Substantia nigra (tissue), 51 donors: ENCODE measurements at places on chromosomes 3 and 15.
A peak's percentile ranks its signal among the peaks of the same experiment; 100 is the strongest.

- peak; percentile 68 for DNase-seq
These were observed 39.3 kb upstream of the PPP4R2 start for GRCh38 chr3:72957297-72957696.

DNA sequence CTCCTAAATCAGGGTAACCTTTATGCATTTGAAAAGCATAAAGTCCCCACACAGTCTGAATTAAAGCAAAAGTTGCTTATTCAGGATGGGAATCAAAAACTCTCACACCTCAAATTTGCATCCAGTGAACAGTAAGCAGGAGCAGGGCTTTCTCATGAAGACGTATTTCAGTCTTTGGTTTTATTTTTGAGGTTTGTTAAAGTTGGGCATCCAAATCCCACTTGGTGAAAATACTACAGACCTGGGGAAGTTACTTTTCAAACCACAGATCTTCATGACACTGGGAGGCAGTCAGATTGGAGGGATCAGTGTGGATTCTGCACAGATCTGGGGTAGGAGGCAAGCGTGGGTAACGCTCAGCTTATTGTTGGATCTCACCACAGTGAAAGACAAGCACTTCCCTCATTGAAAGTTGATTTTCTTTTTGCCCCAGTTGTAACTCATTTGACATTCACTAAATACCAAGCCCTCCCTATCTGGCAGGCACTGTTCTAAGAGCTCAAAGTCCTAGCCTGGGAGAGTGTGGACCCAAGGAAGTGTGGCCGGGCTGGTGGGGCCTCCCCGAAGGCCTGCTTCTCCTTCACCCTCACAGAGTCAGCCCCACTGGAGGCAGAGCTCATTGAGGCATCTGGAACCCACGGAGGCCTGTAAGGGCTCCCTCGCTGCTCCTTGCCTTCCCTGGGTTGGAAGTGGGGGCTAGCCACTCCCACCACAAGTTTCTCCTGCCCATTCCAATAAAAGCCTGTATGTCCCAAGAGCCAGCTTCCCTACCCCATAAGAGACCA is 783 bp upstream of the ISG20 start:
- no peak for DNase-seq

DNA sequence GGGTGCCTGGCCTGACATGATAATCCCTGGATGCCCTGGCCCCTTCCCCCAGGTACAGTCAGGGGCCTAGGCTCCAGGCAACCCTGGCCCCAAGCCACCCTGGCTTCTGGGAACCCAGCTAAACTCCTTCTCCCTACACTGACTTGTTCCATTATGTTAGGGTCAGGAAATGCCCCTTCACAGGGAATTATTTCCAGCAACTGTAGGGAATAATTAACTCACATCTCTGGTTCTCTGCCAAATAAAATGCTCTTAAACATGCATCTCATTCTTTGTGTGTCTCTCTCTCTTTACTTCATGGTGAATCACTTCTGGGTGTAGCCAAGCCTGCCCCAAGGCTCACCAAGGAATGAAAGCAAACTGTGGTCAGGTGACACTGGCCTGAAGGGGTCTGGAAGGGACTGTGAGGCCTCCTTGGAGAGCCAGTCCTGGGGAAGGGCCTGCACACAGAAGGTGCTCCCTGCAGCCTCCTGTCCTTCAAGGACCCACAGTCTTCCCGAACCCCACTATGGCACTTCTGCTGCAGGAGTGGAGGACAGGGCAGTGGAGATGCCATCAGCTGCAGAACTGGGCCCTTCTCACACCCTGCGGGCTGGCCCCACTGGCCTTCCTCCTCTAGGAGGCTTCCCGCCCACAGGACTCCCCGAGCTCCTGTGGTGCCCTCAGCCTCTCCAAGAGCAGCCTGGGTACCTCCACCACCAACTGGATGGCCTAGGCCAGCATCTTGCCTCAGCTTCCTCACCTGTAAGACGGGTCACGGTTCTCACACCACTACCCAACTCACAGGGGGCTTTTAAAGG is 17.6 kb downstream of the TKT start:
- no peak for DNase-seq

- DNase-seq, result no peak
These were observed 204.7 kb upstream of the GAP43 start for GRCh38 chr3:115418583-115418982.

GRCh38 chr15:69134791-69135190 is 25.6 kb upstream of the GLCE start:
- DNase-seq, result no peak

- DNase-seq, result no peak
These were observed 48.5 kb downstream of the TJP1 start for GRCh38 chr15:29773816-29774215.

- no peak for DNase-seq
These were observed 51.0 kb upstream of the MYZAP start for GRCh38 chr15:57540736-57541135.

DNA sequence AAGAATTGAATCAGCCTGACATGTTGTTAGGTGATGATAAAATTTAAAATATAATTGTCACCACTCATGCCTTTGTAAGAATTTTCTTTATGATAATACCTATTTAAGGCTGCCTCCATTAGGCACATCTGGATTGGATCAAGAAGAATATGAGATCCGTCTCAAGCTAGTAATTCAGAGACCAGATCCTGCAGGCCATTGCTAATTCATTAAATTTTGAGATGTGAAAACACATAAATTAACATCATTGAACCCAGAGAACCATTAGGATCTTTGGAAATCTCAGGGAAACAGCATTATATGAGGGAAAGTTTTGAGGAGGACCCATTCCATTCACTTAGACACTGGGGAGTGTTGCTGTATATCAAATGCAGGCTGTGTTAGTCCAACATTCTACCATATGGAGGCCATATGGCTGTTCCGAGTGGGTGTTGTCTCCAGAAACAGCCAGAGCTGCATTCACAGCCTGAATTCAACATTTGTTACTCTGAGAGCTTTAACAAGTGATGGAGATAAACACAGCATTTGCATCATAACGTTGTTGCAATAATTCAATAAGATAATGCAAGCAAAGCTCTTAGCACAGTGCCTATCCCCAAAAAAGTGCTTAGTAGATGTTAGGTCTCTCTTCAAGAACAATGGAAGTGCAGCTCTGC is 67.4 kb downstream of the DTWD1 start:
- DNase-seq, result no peak

- DNase-seq, result no peak
These were observed 94.6 kb downstream of the ZPLD1 start for GRCh38 chr3:102529452-102529851.

DNA sequence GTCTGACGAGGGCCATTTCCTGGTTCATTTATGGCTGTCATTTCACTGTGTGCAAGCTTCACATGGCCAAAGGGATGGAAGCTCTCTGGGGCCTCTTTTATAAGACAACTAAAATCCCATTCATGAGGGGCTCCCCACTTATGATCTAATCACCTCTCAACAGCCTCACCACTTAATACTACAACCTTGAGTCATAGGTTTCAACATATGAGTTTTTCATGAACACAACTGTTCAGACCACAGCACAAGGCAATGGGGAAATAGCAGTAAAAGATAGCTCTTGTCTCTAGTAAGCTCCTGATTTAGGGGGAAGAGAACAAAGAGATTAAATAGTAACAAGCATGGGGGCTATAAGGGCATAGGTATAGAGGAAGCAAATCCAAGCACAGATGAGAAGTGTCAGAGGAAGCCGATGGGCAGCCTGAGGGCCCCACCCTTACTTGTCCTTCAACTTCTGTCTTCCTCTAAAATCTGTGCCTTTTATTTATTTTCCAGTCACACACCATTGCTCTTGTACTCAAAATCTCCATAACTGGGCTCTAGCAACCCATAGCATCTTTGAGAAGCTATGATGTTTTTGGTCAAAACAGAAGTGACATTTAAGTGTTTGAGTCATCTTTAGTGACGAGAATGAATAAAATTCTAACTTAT is 329.1 kb downstream of the UNC13C start:
- no peak for DNase-seq
